Frontal cortex (tissue), 4 donors: ENCODE measurements at places on chromosomes 1 and 21. TPM values are rescaled to one million over a fixed set of nuclear protein-coding genes. Genes with fewer than 3 reads are reported as not detected.

DNA sequence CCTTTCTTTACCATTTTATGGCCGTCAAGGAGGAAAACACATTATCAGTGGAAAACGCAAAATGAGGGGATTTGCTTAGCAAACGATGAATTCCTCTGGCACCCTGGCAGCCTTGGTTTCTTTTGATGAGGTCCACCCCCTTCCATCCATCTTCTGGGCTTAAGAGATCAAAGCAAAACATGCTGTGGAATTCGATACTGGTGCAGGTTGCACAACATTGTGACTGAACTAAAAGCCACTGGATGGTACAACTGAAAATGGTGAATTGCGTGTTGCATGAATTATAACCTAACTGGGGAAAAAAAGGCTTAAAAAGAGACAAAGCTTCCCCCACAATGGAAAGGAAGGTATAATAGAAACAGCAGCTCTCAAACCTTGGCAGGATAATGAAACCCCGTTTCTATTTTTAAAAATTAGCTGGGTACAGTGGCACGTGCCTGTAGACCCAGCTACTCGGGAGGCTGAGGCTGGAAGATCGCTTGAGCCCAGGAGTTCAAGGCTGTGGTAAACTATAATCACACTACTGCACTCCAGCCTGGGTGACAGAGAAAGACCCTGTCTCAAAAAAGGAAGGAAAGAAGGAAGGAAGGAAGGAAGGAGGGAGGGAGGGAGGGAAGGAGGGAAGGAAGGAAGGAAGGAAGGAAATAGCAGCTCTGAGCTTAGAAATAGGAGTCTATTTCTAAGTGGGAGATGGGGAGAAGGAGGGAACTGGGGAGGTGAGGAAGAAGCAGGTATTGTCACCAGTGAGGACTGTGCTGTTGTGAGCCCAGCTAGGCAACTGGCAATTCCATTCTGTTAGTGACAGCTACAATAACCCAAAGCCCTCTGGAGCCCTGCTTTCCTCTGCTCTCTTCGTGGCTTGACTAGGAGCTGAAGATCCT lies 29.0 kb upstream of the LGALS8 start:
- no peak for DNase-seq

DNA sequence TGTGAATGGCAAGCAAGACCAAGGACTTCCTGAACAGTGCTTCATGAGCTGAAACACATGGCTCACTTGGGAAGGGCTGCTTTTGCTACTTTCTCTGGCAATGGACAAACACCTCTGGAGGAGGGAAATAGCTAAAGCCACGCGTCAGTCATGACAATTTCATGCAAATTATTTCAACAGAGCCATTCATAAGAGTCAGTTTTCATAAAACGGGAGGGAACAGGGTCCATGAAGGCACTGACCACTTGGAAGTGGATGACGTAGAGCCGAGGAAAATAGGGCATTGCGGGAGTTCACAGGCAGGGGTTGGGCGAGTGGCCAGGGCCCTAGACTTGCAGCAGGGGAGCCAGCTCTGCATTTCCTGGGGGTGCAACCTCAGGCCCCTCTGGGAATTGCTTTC lies 43.9 kb downstream of the SDC3 start:
- no peak for DNase-seq

GRCh38 chr1:53462193-53462592 lies 3.0 kb downstream of the DMRTB1 start:
- no peak for DNase-seq

The TMEM269 gene
- 0.41 TPM for total RNA-seq

DNA sequence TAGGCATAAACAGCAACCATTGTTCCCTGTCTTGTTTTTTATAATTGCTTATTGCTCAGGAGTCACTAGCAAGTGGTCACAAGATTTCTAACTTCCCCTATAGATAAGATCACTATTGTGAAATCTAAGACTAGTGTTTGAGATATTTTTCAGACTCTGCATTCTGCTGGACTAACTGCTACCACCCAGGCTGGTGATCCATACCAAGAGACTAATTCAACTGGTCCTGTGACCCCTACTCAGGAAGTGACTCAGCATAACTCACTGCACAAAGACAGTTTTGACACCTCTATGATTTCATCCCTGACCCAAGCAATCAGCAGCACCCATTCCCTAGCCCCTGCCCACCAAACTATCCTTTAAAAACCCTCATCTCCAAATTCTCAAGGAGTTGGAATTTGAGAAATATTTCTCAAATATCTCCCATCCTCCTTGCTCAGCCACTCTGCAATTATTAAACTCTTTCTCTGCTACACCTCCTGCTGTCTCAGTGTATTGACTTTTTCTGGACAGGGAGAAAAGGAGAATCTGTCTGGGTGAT lies 52.7 kb downstream of the TRIM33 start:
- DNase-seq = no peak

GRCh38 chr1:54819195-54819536 lies 18.0 kb upstream of the TTC22 start:
- DNase-seq = no peak

GRCh38 chr1:222557148-222557547 lies 9.2 kb upstream of the HHIPL2 start:
- DNase-seq = no peak
